HL-60 (cell line): ENCODE measurements at places on chromosomes 1 and 21.

DNA sequence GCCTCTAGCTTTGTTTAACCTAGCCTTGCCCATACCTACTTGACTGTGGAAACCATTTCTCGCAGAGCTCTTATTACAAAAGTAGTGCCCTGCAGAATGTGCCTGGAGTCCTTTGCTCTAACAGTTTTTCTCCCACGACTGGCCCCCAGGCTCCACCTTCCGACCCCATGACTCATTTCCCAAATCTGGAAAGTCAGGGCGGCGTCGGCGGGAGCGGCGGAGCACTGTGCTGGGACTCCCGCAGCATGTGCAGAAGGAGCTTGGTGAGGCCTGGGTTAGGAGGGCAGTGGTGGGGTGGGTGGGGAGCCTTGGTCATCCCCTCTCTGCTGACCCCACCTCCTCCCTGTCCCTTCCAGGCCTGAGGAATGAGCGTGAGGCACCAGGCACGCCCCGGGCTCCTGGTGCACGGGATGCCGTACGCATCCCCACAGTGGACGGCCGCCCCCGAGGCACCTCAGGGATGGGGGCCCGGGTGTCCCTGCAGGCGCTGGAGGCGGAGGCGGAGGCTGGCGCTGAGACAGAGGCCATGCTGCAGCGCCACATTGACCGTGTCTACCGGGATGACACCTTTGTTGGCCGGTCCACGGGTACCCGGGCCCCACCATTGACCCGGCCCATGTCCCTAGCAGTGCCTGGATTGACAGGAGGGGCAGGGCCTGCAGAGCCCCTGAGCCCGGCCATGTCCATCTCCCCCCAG lies 47.5 kb downstream of the YARS1 start:
- DNase-seq = no peak

DNA sequence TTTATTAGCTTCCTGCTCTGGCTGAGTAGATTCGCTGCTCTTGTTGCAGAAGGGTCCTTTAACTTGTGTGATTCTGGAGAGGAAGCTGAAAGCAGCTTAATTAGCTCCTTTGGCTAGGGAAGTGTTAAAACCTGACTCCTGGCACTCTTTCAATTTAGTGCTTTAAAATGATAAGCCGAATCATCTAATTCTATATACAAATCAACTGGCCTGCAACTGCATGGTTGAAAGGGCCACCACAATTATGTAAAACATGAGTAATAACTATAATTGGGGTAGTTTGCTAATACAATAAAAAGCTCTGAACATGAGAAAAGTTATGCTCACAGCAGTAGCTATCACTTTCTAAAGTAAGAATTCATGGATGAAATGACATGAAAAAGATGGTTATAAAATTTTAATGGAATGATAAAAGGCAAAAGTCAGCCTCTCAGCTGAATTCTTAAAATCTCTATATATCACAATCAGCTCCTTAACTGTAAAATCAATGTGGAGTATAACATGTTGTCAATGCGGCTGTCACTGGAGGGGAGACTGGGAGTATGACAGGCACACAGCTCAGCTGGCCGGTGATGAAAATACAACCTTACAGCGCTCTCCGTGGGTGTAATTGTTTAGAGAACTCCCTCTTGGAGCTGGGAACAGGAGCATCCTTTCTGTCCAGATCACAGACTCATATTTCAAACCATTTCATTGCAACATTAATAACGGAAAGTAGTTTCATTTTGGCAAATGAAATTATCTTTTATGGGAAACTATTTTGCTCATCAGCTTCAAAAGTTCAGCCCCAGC lies 324.4 kb downstream of the KCTD3 start:
- DNase-seq = no peak

DNA sequence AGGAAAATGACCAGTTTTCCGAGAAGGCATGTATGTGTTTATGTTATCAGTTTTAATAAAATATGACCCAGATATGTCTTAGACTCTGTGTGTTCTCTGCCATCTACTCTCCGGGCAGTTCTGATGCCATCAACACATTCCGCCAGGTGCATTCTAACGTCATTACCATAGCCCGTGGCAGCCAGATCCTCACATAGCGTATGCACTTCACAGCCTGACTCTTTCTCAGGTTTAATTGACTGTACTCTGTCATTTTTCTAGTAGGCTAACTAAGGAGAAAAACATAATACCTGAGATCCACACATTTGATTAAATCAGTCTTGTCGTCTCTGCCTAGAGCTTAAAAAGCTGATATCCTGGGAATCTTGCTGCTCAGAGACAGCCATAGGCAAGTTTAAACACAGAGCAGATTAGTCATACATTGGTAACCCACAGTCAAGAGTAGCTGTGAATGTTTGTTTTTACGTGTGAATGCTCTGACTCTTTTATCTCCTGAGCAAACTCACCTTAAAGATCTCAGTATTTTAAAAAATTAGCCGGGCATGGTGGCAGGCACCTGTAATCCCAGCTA lies 175.9 kb downstream of the GREM2 start:
- DNase-seq = no peak

DNA sequence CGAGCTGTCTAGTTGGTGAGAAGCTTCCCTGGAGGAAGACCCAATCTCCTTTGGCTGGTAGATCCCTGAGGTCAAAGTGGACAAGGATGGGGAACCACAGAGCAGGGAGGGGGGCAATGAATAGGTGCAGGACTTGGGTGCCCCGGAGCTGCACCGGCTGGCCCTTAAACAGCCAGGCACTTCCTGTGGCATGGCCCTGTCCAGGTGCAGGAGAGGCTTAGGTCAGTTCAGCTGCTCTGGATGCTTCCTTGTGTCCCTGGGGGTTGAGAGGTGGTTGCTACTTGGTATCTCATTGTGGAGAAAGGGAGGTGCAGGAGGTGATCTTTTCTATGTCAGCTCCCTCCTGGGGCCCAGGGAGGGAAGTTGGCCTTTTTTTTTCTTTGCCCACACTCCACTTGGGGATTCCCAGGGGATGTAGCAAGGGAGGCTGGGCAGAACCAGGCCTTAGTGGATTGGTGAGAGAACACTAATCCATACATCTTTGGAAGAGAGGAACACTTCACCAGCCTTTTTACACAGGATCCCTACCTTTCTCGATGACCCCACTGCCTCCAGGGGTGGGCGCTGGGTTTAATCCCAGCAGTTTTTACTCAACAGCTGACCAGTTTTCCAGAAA lies 1.2 kb upstream of the ST3GAL3 start:
- DNase-seq = no peak

DNA sequence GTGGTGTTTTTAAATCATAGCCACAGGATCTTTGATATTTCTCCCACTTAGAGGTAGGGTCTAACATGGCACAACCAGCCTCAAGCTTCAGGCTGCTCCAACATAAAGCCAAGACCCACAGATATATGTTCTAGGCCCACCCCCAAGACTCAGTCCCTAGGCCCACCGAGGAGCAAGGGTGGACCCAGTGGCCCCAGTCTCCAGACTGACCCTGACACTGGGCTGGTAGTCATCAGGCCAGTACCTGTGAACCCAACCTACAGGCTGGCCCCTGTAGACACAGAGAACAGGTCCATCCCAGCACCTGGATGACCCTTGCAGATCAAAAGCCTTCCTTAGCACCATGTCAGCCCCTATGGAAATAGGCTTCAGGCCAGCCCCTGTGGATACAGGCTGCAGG lies 60.5 kb downstream of the NEGR1 start:
- no peak for DNase-seq

DNA sequence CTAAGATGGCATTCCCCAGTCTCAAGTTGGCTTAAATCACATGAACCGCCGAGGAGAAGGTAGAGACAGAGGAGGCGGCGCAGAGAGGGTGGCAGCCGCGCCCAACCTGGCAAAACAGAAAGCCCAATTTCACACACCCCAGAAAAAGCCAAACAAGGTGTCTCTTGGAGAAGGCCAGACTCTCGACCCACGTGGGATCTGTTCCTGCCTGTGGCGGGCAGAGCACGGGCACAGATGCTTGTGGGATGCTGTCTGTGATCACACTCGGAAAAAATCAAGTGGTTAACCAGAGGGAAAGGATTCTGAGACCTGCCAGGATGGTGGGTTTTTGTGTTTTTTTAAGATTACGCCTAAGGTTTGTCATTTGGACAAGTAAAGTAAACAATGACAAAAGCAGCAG lies 80.7 kb downstream of the MRPL37 start:
- no peak for DNase-seq

DNA sequence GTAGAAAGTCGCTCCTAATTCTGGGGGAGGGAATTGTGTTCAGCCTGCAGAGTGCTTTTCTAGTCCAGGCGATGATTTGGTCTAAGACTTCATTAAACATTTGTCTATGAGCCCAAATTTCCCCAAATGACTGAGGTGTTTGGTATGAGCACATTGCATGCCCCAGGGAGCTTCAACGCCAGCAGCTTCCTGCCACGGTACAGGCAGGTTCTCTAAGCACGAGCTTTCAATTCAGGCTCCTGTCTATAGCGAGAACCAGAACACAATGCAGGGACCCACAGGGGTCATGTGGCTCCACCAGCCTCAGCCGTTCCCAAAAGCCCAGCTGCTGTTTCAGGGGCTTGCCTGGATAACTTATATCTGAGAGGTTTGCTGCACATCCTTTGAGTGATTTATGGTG lies 34.1 kb upstream of the H6PD start:
- DNase-seq = no peak

DNA sequence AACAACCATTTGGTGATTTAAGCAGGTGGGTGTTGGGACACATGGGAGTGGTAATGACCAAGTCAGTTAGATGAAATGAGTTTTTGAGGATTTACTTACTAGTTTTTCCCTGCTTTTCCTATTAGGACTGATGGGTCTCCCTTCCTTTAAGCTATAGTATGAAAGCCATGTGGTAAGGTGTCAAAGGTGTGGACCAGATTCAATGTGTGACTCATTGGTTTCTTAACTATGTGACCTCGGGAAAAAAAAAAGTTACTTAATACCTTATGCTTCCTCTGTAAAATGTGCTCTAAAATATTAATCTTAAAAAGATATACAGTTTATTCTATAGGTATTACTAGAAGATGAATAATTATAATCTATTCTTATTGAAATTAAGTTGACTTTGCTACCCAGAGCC lies 93.7 kb downstream of the DUSP10 start:
- DNase-seq = no peak

DNA sequence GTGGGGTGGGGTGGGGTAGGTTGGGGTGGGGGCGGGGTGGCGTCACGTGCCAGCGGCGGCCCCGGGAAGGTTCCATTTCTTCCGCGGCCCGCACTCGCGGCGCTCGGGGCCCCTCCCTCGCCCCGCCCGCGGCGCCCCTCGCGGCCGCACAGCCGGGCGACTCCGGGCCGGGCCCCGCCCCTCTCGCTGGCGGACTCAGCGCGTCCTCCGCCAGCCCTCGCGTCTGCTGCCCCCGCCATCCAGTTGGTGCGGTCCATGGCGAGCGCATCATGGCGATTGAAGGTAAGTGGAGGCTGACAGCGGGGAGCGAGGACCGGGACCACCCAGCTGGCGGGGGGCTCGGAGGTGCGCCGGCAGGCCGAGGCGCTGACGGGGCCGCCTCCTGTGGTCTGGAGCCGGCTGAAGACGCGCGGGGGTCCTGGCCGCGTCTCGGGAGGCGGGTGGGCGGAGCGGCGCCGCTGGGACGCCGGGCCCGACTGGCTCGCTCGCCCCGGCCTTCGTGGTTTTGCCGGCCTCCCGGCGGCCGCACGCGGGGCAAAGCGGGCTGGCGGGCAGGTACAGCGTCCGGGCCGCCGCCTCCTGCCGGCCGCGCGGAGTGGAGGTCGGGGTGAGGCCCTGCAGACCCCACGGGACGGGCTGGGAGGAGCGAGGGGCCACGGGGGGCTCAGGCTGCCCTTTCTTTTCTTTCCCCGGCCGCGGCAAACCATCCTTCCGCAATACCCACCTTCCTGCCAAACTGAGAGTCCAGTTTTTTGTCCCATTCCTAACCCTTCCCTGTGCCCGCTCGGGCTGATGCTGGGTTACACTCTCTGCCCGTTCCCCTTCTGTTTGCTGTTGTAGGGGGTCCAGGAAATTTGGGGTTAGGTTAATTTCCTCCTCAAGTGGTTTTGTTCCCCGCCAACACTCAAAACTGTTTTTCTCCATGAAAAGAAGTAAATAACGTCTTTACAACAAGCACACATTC lies at the start of gene SYT14:
Gene SYT14, plus strand, starts transcription at position 222 of the 964 bp plus-strand sequence. Its CDS starts 48 bp downstream, at position 270.
- no peak for DNase-seq

GRCh38 chr21:45984584-45985095 lies 3.1 kb downstream of the COL6A1 start:
- DNase-seq = no peak

DNA sequence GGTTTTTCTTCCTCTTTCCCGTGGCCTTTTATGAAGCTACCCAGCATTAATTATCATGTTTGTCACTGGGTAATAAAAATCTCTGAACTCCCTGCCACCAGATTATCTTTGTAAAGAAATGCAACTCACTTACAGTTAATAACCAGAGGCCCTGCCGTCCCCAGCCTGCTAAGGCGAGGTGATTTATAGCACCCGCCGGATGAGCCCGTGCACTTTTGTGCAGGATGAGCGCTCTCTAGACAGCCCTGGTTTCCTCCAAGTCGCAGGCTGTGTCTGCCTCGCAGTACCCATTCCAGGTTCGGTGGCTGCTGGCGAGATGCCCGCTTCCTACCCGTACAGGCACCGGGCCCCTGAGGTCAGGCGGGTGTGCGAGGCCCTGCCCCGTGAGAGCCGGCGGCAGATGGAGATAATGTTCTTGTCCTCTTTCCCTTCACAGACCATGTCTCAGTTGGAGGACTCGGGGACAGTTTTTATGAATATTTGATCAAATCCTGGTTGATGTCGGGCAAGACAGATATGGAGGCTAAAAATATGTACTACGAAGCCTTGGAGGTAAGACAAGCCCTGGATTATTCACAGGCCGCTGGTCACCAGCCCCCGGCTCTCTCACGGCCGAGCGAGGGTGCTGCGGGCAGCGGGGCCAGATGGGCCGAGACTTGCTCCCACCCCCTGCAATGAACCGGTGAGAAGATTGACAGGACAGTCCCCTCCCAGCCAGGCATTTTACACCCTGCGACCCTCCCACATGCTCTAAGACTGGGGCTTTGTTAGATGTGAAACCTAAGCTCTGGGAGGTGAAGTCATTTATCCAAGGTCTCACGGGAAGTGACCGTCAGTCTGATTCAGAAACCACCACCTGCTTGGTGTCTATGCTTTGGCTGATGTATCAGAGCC lies 28.5 kb upstream of the SELENON start:
- DNase-seq = no peak

DNA sequence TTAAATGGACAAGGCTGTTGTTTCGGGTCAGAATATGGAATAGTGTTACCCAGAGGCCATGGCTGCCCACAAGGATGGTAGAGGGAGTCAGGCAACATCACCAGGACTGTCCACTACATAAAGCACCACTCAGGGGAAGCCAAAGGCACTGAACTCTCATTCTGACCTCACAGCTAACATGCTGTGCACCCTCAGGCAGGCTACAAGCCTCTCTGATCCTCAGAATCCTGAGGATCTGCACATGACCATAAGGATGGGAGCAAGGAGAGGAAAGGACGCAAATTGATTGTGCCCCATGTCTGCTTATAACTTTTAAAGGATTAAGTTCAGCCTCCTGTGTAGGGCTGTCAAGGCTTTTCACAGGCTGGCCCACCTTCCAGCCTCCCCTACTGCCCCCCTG lies 38.7 kb downstream of the PLEKHA6 start:
- DNase-seq = no peak
